Aorta (tissue), 5 donors: ENCODE measurements at places on chromosomes 5 and 9.

- DNase-seq, result no peak
These were observed 12.3 kb downstream of the DCAF10 start for GRCh38 chr9:37812773-37813379.

DNA sequence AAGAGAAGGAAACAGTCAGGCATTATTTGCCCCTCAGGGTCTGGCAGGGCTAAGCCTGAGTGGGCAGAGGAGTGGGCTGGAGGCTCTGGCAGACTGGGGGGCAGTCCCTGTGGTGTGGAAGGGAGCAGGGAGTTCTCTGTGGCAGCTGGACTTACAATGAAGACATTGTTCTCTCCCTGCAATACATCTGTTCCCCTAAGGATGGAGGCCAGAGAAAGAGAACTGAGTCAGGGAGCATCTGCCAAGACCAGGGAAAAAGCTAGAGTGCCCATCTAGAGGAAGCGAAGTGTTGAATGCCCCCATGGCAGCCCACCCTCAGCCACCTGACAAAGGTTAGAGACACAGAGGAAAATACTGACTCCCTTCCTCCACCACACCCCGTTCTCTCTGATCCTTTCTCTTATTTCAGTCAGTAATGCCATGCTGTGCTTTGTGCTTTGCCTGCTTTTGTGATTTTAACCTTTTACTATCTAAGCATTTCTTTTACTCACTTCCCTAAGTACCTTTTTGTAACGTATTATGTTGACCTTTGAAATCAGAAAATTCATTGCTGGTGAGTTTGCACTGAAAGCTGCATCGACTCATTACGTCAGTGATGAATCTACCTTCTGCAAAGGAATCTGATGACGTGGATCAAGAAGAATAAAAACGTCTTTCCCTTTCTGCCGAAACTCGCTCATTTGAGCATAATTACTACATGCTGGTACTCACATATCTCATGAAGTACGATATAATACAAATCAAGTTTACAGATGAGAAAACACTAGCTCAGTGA, 76.0 kb downstream of the ACTL7B start:
- DNase-seq, result no peak

DNA sequence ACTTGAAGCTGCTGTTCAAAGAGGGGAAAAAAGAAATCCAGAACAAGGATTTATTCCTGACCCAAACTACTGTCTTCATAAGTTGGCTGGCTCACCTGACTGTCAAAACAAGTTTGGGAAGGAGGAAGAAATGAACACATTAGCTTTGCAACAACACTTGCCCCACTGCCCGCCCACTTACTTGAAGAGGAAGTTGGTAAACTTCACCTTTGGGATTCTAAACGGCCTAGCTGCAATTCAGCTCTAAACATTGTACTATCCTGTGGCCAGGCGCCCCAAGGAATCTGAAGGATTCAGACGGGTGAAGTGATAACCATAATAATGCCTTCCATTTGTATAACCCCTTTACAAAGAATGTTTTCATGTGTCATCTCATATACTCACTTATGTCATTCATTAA, 199.4 kb downstream of the ARRDC3 start:
- no peak for DNase-seq

DNA sequence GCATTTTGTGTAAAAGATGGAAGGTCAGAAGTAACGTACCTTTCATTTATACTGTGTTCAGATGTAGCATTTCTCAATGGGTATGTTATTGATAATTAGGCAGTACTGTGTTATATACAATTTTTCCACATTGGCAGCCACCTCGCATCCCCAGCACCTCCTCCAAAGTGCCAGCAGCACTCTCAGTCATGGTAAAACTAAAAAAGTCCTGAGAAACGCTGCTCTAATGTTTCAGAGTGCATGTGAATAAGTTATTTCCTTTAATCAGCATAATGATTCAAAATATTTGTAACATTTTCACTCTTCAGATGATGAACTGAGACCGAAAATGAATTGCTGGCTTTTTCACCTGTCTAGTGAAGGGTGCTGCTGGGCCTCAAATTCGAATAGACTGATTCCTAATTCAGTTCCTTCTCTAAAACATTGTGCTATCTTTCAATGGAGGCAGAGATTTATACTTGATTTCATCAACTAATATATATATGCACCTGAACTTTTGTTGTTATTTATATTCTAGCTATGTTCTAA, 79.9 kb upstream of the ANKRD55 start:
- no peak for DNase-seq

GRCh38 chr9:29006628-29007027, 1433.3 kb upstream of the C9orf72 start:
- no peak for DNase-seq

GRCh38 chr5:155025895-155026294, 12.3 kb downstream of the KIF4B start:
- DNase-seq, result no peak

DNA sequence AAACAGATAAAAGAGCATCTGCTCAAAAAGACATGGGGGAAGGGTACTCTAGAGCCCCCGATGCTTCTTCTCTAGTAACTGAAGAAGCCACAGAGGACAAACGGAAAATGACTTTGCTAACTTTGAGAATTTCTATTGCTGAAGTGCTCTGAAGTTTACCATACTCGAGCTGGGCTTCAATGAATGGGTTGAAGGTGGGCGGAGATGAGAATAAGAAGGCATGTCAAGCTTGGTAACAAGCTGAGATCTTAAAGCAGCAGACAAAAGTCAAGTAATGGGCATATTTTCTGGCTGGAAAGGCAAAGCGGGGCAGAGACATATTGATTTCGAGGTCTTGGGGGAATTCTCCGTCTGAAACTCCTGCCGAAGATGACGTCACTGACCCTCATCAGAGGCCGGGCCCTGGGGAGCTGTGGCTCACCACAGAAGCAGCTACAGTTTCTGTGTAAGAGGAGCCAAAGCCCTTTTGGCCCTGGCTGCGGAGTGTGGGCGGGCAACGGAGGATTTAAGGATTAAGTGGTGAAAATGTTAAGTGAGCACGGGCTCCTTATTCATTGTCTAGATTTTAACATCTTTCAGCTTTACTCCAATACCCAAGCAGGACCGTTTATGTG, 115.8 kb upstream of the SLIT3 start:
- DNase-seq, result peak; percentile 93

GRCh38 chr9:137878146-137878941, 762 bp downstream of the CACNA1B start:
- DNase-seq, result peak; percentile 66

GRCh38 chr5:140310434-140310833, 7.5 kb upstream of the PFDN1 start:
- no peak for DNase-seq

- DNase-seq, result peak; percentile 81
These were observed 29.2 kb upstream of the SEMA4D start for GRCh38 chr9:89527084-89527483.

GRCh38 chr5:102782217-102782872, 27.2 kb downstream of the PAM start:
- no peak for DNase-seq

DNA sequence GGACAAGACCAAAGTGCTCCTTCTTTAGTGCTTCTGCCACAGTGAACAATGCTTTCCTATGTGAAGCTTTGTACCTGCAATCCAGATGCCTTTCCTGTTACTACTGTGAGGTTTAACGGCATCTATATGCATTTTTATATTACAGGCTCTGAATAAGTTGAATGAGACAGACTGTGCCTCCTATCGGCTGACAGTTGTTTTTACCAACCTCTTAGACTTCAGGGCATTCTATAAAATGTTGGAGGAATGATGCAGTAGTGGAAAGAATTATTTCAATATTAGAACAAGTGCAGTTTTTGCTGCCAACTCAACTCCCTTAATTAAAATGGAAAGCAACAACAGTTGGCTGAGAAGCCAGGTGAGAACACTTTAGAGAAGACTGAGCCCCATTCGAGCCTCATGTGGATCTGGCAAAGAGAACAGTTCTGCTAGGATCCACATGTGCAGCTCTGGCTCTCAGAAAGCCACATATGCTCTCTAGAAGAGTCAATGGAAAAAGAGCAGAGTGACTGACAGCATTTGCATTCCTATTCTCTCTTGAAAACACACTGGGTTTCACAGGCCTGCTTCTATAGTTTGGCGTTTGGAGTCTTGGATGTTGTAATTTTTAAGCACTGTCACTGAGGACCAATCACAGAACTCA, 147.5 kb downstream of the LURAP1L start:
- no peak for DNase-seq

DNA sequence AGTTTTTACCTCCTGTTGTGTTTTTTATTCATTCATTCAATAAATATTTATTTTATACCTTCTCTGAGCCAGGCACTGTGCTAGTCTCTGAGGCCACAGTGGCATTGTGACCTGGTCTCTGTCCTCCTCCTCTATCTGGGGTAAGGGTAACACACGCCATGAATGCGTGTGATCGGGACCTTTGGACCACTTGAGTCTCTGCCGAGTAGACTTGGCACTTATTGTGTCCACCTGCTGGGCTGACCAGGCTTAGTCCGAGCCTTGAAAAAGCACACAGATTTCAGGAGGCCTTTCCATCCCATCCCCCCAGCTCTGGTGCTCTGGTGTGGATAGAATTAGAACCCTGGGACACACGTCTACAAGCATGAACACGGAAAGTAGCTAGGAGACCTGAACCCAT, 58.7 kb downstream of the ERGIC1 start:
- DNase-seq, result no peak

DNA sequence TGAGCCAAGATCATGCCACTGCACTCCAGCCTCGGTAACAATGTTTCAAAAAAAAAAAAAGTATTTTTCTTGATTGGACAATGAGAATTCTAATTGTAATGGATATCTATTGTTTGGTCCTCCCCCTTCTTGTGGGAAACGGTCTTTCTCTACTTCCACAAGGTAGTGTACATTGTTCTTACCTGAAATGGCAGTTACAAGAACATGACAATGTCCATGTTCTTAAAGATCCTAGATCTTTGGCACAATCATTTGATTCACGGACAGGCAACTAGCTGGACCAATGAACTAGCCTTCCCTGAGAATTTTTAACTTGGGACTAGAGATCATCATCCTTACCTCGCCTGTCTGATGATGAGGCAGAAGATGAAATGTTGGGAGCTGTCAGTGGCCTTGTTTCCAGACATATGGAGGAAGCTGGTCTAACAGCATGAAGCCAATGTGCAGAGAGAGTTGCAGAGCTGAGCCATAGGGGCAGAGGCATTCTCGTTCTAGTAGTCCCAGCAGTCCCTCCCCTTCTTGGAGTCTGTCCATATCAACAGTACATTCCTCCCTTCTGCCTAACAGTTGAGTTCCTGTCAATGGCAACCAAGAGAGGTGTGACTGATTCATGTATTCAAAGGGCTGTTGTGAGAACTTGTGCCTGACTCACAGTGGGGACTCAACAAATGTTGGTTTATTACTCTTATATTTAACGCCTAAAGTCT, 2.1 kb upstream of the MARCHF6 start:
- DNase-seq, result no peak

- DNase-seq, result no peak
These were observed 102.4 kb upstream of the SMC2 start for GRCh38 chr9:103991698-103992097.

GRCh38 chr5:80915716-80916115, 44.4 kb upstream of the RASGRF2 start:
- no peak for DNase-seq

DNA sequence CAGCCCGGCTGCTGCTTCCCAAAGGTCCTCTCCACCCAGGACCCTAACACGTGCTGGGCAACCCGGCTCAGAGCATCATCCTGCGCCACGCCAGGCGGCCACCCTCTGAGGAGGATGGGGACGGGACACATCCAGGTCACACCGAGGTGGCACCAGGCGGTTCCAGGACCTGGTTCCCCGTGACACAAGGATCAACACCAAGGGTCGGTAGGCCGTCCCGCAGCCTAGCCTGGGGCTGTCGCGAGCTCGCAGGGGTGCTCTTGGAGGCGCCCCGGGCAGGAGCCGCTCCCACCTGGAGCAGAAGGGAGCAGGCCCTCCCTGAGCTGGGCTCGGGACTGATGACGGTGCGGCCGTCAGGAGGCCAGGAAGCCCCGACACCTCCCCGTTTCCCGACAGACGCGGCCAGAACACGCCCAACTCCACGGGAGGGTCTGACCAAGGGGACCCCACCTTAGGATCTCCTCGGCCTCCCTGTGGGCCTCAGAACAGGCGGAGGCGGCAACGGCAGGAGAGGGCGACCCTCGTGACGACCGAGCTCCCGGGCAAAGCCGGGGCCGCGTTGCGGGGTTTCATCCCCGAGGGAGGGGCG, 6.3 kb downstream of the EXD3 start:
- peak; percentile 72 for DNase-seq
